ENCODE measurements at places on chromosomes 16 and 17. TPM values are rescaled to one million over a fixed set of nuclear protein-coding genes. Genes with fewer than 3 reads are reported as not detected.

DNA sequence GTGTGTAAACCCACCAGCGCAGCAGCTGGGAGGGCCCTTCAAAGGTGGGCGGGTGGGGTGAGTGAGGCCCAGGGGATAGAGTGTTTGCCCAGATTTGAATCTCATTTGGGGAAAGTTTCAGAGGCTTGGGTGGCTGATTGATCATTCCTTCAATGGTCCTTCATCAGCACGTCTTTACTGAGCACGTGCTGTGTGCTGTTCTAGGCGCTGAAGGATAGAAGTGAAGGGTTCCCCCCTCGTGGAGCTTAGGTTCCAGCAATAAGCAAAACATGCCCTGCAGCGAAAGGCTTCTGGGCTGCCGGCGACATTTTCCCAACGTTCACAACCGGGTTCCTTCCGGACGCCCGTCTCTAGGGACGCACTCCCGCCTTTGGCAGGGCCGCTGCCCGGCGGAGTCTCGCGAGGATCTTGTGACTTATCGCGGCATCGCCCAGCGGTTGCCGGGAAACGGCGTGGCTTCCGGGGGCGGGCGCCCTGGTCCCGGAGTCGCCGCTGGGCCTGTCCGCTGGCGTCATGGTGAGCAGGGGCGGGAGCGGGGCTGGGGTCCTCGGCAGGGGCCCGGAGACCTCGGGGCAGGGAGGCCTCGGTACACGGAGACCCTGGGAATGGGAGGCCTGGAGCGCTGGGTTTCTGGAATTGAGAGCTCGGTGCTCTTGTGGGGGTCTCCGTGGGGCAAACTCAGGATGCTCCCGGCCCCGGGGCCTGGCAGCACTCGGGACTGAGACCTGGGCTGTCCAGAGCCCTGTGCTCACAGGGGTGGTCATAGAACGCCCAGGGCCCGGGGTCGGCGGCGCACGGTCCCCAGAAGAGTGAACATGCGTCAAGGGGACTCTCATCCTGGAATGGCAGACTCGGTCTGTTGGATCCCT lies 3.2 kb upstream of the DBNDD1 start:
- H3K36me3 ChIP-seq: no peaks in the 10 kb centered on the region
- DNase-seq: peak; percentile 62
- peaks cover 7% of the 10 kb centered on the region for H3K27me3 ChIP-seq
- H3K4me3 ChIP-seq: peak overlapping the region; percentile 55
- H3K27ac ChIP-seq: no peak overlapping the region
- H3K4me1 ChIP-seq: no peaks in the 10 kb centered on the region

- H3K4me1 ChIP-seq: no peaks in the 10 kb centered on the region
- H3K36me3 ChIP-seq: no peaks in the 10 kb centered on the region
- no peak overlapping the region for H3K27ac ChIP-seq
- H3K27me3 ChIP-seq: no peaks in the 10 kb centered on the region
Measured at GRCh38 chr16:65176603-65177002, 54.7 kb upstream of the CDH11 start.

DNA sequence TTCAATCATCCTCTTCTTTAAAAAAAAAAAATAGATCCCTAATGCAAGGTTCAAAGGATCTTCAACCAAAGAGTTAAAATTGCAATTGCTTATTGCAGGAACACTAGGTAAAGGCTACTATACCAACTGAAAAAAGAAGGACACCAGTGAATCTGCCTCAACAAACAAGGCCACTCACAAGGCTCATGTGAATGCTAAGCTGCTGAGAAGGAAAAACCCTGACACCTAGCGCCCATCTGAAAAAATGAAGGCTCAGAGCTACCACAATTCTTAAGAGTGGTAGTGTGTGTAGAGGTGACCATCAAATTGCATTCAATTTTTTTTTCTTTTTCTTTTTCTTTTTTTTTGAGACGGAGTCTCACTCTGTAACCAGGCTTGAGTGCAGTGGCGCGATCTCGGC lies 201.6 kb upstream of the C17orf78 start:
- H3K4me3 ChIP-seq: no peak overlapping the region
- H3K27ac ChIP-seq: no peak overlapping the region
- no peaks in the 10 kb centered on the region for H3K4me1 ChIP-seq
- no peak for DNase-seq

DNA sequence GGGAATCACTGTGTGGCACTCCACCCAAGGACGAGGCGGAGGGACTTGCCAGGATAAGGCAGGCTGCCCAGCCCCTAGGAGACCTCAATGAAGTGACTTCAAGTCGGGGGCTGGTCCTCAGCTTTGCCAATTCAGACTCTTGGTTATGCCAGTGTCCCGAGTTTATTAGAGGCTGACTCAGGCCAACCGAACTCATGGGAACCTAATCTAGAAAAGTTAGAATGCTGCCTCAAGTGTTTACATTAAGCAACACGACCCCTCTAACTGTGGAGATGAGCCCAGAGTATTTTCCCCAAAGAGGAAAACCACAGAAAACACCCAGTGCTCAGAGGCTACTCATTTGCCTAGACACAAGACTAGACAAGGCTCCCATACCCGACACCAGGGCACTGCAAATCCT lies 1.1 kb upstream of the TEKT3 start:
- H3K27ac ChIP-seq: no peak overlapping the region
- H3K27me3 ChIP-seq: no peaks in the 10 kb centered on the region
- no peak overlapping the region for H3K4me3 ChIP-seq
- no peak for DNase-seq
- no peaks in the 10 kb centered on the region for H3K36me3 ChIP-seq

DNA sequence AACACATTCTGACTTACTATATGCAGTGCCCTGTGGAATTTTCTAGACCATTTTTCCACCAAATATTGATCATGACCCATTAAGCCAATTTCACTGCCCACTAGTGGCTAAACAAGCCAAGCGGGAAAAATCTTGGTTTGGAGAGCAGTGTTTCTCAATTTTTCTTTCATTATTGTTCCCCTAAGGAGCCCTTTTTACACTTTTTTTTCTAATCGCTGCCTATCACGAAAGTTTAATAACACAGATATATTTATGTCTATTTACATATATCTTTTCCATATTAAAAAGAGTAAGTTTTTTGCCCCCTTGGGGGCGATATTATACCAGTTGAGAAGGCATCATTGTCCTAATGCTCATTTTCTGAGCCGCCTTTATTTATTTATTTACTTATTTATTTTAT lies 10.8 kb upstream of the TLCD3B start:
- no peak for DNase-seq
- H3K36me3 ChIP-seq: no peaks in the 10 kb centered on the region
- H3K4me1 ChIP-seq: no peaks in the 10 kb centered on the region
- no peaks in the 10 kb centered on the region for H3K27me3 ChIP-seq
- H3K27ac ChIP-seq: no peak overlapping the region

GRCh38 chr17:9044772-9045463 lies 23.6 kb downstream of the NTN1 start:
- no peak overlapping the region for H3K4me3 ChIP-seq
- no peaks in the 10 kb centered on the region for H3K36me3 ChIP-seq
- no peaks in the 10 kb centered on the region for H3K4me1 ChIP-seq
- H3K27me3 ChIP-seq: no peaks in the 10 kb centered on the region
- DNase-seq: no peak

GRCh38 chr17:69834494-69834893 lies 240.5 kb upstream of the KCNJ16 start:
- no peak overlapping the region for H3K4me3 ChIP-seq
- H3K27me3 ChIP-seq: no peaks in the 10 kb centered on the region
- no peak overlapping the region for H3K27ac ChIP-seq
- H3K4me1 ChIP-seq: no peaks in the 10 kb centered on the region
- H3K36me3 ChIP-seq: no peaks in the 10 kb centered on the region
- DNase-seq: no peak

GRCh38 chr17:72613396-72613795 lies 479.1 kb downstream of the SLC39A11 start:
- H3K36me3 ChIP-seq: no peaks in the 10 kb centered on the region
- DNase-seq: no peak
- H3K27ac ChIP-seq: no peak overlapping the region
- no peaks in the 10 kb centered on the region for H3K27me3 ChIP-seq

GRCh38 chr17:67525239-67526135 lies 148.4 kb downstream of the PITPNC1 start:
- no peaks in the 10 kb centered on the region for H3K36me3 ChIP-seq
- H3K4me3 ChIP-seq: no peak overlapping the region
- peaks cover 5% of the 10 kb centered on the region for H3K4me1 ChIP-seq
- no peak for DNase-seq
- no peaks in the 10 kb centered on the region for H3K27me3 ChIP-seq
- no peak overlapping the region for H3K27ac ChIP-seq

- H3K36me3 ChIP-seq: no peaks in the 10 kb centered on the region
- no peak overlapping the region for H3K27ac ChIP-seq
- no peak for DNase-seq
- H3K4me1 ChIP-seq: no peaks in the 10 kb centered on the region
- no peaks in the 10 kb centered on the region for H3K27me3 ChIP-seq
- no peak overlapping the region for H3K4me3 ChIP-seq
Measured at GRCh38 chr16:53753431-53753830, 49.5 kb downstream of the FTO start.

DNA sequence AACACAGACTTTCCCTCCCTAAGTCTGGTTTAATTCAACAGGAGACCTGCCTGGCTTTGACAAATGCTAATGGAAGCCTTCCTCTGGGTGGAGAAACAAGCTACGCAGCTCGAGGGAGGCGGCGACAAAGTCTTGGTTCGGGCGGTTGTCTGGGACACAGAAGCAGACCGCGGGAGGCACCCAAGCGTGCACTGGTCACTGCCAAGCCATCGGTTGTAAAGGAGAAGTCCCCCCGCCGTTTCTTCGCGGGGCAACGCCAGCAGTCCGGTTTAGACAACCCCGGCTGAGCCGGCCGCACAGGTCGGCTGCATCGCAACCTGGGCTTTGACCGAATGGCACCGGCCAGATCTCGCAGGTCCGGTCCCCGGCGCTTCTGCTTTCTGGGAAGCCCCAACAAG lies 586 bp downstream of the GLYR1 start:
- peaks cover 2% of the 10 kb centered on the region for H3K36me3 ChIP-seq
- H3K4me1 ChIP-seq: no peaks in the 10 kb centered on the region
- H3K4me3 ChIP-seq: peak overlapping the region; percentile 81
- no peak for DNase-seq

DNA sequence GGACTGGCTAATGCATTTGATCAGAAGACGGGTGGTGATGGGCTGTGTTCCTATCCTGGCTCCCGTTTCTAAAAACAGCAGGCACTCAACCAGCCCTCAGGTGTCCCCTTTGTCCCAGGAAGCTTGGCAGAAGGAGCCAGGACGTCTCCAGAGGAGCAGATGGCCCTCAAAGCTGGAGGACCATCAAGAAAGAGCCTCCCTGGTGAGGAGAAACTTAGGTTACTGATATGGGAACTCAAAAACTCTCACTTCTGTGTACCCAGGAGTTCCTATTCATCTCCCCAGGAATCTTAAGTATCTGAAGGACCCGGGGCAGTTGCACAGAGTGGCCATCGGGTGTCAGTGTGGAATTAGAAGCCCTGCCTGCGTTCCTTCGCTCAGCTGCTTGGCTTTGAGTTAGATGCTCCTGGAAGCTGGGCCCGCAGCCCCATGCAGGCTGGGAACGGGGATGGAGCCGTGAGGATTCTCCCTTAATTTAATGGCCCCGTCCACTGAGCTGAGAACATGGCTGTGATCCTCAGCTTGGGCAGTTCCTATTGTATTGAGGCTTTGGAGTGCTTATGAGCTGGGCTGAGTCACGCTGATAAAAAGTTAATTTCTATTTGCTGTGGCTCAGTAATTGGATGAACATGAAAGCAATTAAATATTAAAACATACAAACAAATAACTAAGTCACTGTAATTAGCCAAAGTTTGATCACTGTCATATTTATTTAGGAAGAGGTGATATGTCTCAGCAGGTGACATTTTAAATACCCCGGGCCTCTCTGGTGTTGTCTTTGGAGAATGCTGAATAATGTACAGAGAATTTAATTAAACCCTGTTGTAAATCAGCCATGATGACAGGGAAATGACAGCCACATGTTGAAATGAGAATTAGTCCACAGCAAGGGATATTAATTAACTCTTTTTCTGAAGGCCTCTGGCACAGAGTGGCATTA lies 402.1 kb downstream of the SEC14L1 start:
- DNase-seq: peak; percentile 5
- H3K4me1 ChIP-seq: no peaks in the 10 kb centered on the region
- H3K27ac ChIP-seq: no peak overlapping the region
- H3K36me3 ChIP-seq: no peaks in the 10 kb centered on the region
- no peaks in the 10 kb centered on the region for H3K27me3 ChIP-seq
- no peak overlapping the region for H3K4me3 ChIP-seq

GRCh38 chr16:55480228-55480655 lies 1.2 kb downstream of the MMP2 start:
- no peak for DNase-seq
- no peak overlapping the region for H3K4me3 ChIP-seq
- H3K27me3 ChIP-seq: no peaks in the 10 kb centered on the region
- H3K4me1 ChIP-seq: no peaks in the 10 kb centered on the region
- no peak overlapping the region for H3K27ac ChIP-seq

DNA sequence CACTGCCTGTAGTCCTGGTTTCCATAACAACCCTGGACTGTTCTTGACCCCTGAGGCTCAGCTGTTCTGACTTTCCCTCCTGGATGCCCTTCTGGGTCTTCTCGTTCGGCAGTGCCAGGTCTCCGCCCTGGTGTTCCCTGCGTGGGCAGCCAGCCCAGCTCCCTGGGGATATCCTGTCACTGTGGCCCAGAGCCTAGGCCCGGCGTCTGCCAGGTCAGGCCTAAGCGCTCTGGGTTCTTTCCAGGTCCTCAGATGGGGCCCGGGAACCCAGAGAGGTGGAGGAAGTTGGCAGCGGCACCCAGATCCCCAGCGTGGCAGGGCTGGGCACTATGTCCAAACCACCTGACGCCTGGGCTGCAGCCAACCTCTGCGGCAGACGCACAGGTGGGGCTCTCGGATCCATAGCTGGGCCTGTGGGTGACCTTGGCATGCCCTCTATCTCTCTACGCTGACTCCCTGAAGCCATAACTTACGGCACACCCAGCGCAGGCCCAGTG lies 12.5 kb upstream of the ATP2A3 start:
- no peak overlapping the region for H3K4me3 ChIP-seq
- no peaks in the 10 kb centered on the region for H3K36me3 ChIP-seq
- no peak overlapping the region for H3K27ac ChIP-seq
- H3K4me1 ChIP-seq: peaks cover 13% of the 10 kb centered on the region
- DNase-seq: no peak

DNA sequence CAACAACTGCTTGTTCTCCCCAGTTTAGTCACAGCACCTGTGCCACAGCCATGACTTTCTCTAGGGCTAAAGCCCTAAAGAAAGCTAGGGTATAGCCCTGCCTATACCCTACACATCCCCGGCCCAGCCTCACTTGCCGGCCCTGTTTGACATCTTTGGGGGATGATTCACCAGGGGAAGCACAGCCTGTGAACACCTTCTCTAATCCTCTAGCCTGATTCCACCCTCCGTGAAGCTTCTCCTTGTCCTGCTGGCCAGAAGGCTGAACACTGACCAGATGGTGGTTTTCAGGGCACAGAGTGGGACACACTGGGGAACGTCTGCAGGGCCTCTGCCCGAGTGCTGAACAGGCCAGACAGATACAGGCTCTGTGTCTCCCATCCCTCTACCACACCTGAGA lies 6.0 kb downstream of the CLEC16A start:
- no peak overlapping the region for H3K27ac ChIP-seq
- peak overlapping the region; percentile 5 for H3K4me3 ChIP-seq
- no peak for DNase-seq
- peaks cover 33% of the 10 kb centered on the region for H3K4me1 ChIP-seq
- no peaks in the 10 kb centered on the region for H3K36me3 ChIP-seq

GRCh38 chr17:80786470-80786869 lies 205.2 kb upstream of the CHMP6 start:
- peaks cover 47% of the 10 kb centered on the region for H3K4me1 ChIP-seq
- H3K27ac ChIP-seq: no peak overlapping the region
- DNase-seq: no peak
- H3K4me3 ChIP-seq: no peak overlapping the region
- no peaks in the 10 kb centered on the region for H3K36me3 ChIP-seq
- no peaks in the 10 kb centered on the region for H3K27me3 ChIP-seq

The TBC1D3 gene
- total RNA-seq: not detected

The NHERF1 gene
- 52.9 TPM for total RNA-seq

The BCO1 gene
- not detected for total RNA-seq

The HNF1B gene
- 2.7 TPM for total RNA-seq

The KREMEN2 gene
- 1.5 TPM for total RNA-seq

The KRT17 gene
- 2.4 TPM for total RNA-seq

The CCL5 gene
- 60.2 TPM for total RNA-seq
